ENCODE measurements at places on chromosomes 7 and 10.

DNA sequence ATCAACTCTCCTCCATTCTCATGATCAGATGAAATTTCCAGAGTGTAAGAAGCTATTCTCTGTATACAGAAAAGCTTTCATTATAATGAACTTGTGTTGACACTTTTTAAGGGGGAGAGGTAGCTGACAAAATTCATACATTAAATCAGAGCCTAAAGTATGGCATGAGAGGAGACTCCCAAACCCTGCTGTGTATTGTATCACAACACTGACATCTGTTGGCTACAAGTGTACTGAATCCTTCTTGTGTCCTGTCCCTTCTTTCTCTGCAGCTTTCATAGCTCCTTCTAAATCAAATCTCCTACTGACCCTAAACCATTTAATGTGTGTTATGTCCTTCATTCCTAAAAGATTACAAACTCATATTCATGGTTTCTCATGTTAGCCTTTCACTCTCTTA is 70.9 kb downstream of the GCC1 start:
- no peak for DNase-seq

DNA sequence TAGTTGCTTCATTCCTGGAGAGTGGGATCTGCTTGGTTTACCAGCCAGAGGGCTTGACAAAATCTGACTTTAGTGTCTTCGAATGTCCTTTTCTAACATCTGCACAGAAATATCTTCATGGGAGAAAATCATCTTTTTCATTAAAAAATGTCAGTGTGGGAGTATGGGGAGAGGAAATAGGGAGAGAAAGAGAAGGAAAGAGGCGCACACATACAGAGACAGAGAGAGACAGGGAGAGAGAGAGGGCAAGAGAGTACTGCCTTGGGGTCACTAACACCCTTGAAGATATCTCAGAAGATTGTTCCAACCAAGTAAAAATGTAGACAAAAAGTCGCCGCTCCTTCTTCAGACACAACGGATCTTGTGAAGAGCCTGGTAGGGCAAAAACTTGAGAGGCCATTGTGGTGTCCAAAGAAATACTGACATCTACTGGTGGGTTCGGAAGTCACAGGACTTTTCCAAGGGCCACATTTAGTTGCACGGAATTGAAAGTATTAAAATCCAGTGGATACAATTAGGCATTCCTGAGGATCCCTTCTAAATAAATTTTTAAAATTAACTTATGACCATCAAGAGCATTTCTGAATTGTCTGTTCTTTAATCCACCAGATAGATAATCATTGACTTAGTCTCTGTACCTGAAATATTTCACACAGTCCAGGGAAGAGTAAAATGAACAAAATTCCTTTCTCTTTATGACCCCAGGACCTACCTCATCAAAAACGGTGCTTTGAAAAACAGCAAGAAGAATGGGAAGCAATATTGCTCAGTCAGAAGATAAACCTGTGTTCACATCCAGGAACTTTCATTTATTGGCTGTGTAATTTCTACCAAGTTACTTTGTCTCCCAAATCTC is 29.7 kb downstream of the VIM start:
- peak; percentile 28 for DNase-seq

DNA sequence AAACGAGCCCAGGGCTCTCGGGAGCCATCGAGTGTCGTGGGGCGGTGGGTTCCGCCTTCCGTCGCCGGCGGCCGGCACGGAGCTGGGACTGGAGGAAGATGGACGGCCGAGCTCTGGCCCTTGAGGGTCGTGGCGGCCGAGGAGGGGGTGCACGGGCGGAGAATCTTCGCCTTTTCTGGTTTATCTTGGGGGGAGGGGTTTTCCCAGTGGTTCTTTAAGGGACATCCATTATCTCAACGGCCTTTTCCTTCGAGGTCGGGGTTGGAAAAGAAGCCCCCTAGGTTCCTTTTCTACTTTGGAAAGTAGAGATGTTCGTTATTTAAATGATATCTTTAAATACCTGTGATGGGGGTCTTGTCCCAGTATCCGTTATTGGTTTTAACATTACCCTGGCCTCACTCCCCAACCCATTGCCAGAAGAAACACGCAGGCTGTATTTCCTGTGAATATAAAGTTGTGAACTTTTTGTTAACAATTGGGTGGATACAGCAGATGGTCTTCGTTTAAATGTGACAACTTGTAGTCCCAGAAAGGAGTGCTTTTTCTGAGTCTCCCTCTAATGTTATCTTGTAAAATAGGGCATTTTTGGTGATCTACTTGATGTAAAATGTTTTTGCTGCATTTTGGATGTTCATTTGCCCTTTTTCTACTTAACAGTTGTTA is 765 bp downstream of the CCAR1 start:
- DNase-seq, result no peak

DNA sequence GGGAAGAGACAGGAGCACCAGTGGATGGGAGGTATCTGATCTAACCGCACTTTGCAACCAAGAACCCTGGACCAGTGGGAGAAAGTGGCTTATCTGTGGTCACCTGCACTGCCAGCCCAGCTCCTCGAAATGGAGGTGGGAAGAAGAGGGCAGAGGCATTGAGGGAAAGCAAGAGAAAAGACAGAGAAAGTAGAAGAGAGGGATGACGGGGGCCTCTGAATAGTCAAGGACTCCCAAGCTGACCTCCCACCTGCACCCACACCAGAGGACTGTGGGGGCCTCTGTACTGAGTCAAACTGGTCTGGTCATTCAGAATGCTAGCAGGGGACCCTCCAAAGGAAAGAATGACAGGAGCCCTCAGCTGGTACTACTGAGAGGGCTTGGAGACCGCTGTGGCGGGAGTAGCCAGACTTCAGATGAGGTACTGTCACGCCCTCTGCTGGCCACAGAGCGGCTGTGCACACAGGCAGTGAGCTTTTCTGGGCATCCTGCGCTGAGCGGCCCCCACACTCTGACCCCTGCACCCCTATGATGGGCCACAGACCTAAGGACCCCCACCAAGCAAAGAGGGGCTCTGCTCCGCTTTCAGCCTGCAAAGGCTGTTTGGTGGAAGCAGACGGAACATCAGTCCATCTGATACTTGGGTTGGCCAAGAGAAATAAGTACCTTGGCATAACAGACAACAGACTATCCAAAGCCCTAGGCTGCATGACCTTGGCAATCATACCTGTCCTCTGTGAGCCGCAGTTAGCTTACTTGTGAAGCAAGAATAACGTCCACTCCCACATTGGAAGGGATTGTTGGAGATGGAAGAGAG is 112.9 kb downstream of the COL13A1 start:
- peak; percentile 29 for DNase-seq

GRCh38 chr7:143362131-143363015 is at the start of gene FAM131B:
Gene FAM131B, minus strand, starts transcription at chr7:143362713. Its CDS starts 110 bp downstream, at chr7:143362603.
- no peak for DNase-seq

- no peak for DNase-seq
Measured at GRCh38 chr10:58087896-58088295, 179.8 kb downstream of the IPMK start.

DNA sequence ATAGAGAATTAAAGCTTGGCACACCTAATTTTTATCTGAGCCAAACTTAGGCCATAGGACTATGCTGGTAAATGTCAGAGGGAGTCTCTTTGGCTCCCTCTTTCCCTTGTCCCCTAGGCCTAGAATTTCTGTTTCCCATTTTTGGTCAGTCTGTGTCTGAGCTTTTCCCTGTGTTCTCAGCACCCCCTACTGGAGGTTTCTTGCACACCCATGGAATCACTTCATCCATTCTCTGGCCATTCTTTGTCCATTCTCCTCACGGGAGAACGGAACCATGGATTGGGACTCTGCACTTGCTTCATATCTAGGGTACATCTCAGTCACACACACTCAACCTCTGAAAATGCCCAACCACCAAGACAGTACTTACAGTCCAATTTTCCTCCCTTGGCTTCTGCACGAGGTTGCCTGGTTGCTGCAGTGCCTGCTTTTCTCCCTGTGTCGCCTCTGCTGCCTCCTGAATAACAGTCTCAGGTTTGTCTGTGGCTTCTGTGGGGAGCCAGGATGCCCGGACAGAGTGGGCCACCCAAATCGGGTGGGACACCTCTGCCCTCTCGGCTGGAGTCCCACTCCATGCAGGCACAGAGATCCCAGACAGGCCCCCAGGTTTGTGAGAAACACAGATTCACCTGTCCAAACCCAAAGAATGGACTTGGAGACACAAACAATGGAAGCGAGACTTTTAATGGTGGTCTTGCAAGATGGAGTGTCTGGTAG is 35.1 kb upstream of the DNAH11 start:
- no peak for DNase-seq

GRCh38 chr10:117126034-117126433 is 12.0 kb downstream of the VAX1 start:
- DNase-seq, result no peak

GRCh38 chr10:62082729-62083411 is 181.4 kb downstream of the ARID5B start:
- DNase-seq, result no peak

- no peak for DNase-seq
Measured at GRCh38 chr10:20289070-20289828, 473.0 kb downstream of the PLXDC2 start.

GRCh38 chr10:10869592-10869991 is 148.1 kb upstream of the CELF2 start:
- no peak for DNase-seq

- no peak for DNase-seq
Measured at GRCh38 chr7:24052572-24053260, 231.3 kb upstream of the NPY start.

- no peak for DNase-seq
Measured at GRCh38 chr10:81136261-81136660, 598.6 kb downstream of the SH2D4B start.

DNA sequence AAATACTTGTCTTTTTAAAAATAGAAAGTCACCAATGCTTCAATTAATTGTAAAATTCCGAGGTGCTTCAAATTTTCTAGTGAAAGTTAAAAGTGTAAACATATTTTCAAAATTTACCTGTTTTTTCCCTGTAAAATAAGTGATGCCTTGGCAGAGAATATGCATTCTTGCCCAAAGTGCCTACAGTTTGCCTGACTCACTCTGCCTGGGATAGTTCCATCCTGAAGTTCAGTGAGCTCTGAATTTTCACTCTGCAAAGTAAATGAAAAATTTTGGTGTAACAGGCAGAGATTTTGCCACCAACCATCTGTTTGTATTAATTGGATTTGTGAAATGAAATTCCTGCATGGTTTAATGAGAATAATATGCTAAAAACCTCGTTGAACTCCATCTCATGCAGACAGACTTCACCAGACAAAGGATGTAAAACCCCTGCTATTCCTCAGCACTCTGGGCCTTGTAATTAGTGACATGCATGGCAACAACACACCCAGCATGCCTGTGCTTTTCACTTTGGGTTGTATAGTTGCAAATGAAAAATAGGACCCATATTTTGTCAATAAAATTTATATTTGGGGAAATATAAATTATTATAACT is 117.4 kb upstream of the GNAI1 start:
- DNase-seq, result no peak

- DNase-seq, result no peak
Measured at GRCh38 chr10:32050177-32050576, 6.0 kb downstream of the KIF5B start.

GRCh38 chr10:15695852-15696251 is 23.9 kb downstream of the ITGA8 start:
- no peak for DNase-seq

DNA sequence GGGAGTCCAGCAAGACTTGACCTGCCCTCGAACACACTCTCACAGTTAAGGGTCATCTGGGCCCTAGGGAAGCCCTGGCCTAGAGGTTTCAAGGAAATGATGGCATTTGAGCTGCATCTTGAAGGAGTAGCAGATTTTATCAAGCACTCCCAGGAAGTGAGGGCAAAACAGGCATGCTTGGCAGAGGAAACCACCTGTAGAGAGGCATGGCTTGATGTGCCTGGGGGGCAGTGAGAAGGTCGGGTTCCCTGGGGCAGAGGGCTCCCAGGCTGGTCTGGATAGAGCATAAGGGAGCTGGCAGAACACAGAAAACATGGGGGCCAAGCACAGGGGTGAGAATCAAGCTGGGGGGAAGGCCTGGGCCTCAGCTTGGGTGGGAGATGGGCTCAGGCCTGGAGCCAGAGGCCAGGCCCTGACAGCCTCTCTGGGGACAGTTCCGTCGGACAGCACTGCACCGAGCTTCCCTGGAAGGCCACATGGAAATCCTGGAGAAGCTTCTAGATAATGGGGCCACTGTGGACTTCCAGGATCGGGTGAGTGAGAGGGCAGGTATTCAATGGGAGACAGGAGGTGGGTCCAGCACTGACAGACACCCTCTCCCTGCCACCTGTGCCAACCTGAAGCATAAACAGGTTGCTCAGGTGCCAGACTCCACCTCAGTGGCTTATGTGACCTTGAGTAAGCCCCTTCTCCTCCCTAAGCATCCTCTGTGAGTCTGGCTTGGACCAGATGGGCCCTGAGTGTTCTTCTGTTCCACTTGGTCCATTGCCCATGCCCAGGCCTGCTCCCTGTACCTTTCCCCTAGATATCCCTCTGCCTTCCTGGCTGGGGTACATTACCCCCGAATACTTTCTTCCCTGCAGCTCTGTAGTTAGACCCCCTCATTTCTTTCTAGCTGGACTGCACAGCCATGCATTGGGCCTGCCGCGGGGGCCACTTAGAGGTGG is 3.5 kb upstream of the HOGA1 start:
- DNase-seq, result no peak

DNA sequence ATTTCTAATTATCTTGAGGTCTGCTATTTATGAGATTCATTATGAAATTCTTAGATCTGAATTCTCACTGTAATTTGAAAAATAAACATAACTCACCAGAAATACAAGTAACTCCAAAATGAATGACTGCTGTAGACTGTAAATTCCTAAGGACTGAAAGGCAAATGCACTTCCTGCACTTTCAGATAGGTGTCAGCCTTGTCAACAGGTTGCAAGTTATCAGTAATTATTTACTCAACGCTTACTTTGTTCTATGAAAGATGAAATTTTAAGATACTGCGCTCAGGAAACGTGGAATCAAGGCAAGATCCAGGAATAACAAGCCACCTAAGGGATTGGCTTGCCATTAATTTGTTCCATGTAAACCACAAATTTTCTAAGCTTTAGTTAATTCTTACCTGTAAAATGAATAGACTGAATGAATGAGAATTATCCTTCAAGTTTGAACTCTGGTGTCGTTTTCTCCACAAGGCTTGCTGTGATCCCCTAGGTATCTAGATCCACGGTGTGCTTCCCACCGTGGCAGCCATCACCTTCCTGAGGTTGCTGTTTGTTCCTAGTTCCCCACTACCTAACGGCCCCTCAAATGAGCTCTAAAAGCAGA is 12.6 kb downstream of the DHX32 start:
- no peak for DNase-seq

GRCh38 chr7:98027342-98028033 is 37.5 kb upstream of the OCM2 start:
- no peak for DNase-seq

GRCh38 chr7:129438839-129439651 is 4.8 kb downstream of the STRIP2 start:
- DNase-seq, result peak; percentile 70

DNA sequence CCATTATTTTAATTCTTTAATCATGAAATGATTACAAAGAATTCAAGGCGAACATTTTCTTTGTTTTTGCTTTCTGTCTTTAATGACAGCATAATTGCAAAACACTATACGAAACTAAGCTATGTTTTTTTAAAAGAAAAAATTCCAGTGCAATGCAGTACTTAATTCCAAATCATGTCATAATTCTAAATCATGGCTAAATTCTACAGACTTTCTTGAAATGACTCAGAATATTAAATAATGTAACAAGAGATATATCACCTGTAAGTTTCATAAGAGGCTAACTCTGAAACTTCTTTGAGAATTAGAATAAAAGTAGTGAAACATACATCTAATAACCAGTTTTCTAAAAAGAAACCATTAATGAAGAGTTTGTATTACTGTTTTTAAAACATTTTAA is 671.6 kb downstream of the PARD3 start:
- no peak for DNase-seq
